NCI-H774 (cell line): ENCODE measurements at places on chromosomes 2 and 18.

DNA sequence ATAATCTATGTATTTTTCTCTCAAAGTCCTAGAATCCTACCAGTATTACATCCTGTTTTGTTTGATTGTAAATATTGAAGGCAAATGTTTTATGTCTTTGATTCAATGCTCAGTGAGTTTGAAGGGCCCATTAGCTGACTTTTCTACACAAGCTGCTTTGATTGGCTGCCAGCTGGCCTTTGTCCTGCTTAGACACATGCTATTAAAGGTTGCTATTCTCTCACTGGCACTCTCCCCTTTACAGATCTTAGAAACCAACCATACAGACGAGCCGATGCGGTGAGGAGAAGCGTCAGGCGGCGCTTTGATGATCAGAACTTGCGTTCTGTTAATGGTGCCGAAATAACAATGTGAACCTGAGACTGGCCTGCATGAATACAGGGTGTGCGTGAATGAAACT lies 69.7 kb downstream of the PRPF40A start:
- peak; percentile 80 for DNase-seq

DNA sequence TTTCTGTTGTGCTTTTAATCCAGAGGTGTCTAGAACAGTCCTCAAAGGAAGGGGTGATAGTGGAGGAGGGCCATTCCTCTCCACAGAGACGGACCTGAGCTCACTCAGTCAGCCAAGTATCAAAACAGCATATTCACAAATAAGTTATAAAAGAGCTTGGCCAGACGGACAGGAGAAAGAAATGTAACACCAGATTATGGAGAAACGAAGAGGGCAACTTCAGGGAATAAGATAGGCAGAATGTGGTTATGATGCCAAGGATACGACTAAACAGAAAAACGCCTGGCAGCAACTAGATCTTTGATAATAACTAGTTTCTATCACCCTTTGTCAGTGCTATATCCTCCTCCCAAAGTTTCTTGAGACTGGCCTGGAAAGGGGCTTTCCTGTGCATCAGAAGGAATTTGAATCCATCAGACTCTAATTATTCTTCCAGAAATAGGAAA lies 42.5 kb downstream of the MAP4K3 start:
- DNase-seq = no peak

- no peak for DNase-seq
Measured at GRCh38 chr2:197248623-197249022, 62.0 kb downstream of the ANKRD44 start.

- DNase-seq = no peak
Measured at GRCh38 chr2:150470435-150470834, 17.0 kb downstream of the RND3 start.

- DNase-seq = no peak
Measured at GRCh38 chr18:31723990-31724711, 36.5 kb downstream of the SLC25A52 start.

GRCh38 chr2:74149570-74150319 lies 2.0 kb upstream of the BOLA3 start:
- DNase-seq = no peak

DNA sequence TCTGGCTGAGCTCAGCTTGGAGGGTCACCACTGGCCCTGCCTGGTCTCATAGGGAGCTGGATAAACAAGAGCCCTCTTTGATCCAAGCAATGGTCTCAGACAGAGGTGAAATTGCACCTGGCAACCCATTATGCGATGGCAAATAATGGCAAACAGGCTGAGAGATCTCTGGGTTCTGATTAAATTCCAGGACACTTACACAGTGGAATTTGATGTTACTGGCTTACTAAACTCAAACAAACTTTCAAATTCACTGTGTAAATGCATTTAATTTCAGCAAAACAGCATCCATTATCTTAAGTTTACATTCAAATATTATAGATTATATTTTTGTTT lies 19.5 kb upstream of the STAT4 start:
- no peak for DNase-seq

GRCh38 chr2:26195040-26195984 lies 22.4 kb downstream of the GAREM2 start:
- no peak for DNase-seq

- DNase-seq = no peak
Measured at GRCh38 chr2:215851082-215851481, 162.3 kb downstream of the MREG start.

DNA sequence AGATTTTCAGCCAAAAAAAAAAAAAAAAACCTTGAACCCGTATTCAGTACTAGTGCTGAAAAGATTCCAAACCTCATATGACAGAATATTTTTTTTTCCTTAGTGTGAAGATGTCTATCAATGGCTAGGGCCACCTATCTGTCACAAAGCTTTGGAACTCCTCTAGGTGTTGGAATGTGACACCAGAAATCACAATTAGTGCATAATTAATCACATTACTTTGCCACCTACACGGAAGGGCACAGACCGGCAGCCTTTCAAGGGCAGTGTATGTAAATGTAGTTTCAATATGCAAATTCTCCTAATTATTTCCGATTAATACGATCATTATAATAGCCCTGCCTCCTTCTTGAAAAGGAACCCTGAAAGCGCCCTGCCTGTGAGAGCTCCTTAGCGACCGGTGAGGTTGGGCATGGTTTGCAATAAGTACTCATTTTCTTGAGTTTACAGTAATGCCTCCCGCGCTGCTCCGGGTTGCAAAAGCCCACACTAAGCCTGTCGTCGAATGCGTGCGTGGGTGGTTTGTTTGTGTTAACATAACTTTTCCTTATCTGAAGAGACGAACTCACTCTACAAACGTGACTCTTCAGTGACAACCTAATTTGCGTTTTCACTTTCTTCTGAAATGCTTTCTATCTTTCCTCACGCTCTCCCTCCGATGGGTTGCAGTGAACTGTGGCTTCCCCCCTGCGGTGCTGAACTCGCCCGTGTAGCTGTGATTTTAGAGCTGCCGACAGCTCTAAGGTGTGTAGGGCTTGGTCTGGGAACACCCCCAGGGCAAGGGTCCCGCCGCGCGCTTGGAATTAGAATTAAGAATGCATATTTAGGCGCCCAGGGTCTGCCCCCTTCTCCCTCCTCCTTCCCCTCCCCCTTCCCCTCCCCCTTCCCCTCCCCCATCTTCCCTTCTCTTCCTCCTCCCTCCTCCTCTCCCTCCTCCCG lies 765 bp upstream of the ID2 start:
- DNase-seq = peak; percentile 65

GRCh38 chr2:113089916-113090315 lies 22.1 kb downstream of the IL1F10 start:
- DNase-seq = no peak
